HFF-Myc (cell line): ENCODE measurements at places on chromosomes 5 and 9.
A peak's percentile ranks its signal among the peaks of the same experiment; 100 is the strongest.

DNA sequence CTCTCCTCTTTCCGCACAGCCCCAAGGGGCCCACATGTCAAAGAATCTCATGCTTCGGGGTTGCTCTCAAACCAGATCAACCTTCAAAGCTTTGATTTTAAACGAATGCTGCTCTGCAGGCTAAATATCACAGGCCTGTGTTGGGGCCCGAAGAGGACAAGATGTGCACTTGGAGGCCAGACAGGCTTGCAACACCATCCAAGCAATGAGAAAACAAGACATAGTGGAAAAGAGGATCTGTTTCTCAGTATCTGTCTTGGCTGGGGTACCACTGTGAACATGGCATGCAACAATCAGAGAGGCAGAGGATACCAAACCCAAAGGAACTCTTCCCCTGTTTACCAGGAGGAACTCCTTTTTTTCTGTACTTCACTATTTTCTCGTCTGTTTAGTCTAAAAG is 321.8 kb downstream of the SLIT3 start:
- DNase-seq: no peak

- DNase-seq: no peak
These were observed 547 bp downstream of the CLTA start for GRCh38 chr9:36191290-36191645.

DNA sequence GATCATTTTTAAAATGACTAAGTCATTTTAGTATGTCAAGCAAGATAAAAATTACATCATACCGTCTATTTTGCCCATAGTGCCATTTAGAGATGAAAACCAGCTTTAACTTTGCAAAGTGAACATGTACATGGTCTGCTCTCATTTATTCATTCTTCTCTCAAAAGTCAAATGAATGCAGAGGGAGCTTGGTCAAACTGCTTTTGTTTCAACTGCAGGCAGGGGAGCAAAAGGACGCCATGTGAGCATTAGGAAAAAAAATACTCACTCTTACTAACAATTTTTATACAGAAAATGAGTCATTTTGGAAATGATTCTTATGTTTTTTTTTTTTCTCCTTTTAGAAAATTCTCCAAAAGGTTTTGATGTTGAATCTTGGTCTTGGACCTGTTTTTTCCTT is 15.7 kb downstream of the SCGB3A1 start:
- no peak for DNase-seq

DNA sequence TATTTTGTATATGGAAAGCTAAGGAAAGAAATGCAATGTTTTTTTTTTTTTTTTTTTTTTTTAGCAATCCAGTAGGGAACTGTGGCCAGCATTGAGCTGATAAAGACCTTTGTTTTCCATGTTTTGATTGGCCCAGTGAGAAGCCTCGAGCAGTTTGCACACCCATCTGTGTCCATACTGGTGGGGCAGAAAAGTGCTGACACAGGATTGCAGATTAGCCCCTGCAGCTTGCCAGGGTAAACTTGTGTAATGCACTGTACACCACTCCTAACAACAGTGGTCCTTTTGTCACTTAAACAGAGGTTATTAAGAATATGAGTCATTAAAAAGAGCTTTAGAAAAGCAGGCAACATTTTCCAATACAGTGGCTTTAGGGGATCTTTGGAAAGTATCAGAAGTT is 132.8 kb upstream of the CDKN2B start:
- no peak for DNase-seq

DNA sequence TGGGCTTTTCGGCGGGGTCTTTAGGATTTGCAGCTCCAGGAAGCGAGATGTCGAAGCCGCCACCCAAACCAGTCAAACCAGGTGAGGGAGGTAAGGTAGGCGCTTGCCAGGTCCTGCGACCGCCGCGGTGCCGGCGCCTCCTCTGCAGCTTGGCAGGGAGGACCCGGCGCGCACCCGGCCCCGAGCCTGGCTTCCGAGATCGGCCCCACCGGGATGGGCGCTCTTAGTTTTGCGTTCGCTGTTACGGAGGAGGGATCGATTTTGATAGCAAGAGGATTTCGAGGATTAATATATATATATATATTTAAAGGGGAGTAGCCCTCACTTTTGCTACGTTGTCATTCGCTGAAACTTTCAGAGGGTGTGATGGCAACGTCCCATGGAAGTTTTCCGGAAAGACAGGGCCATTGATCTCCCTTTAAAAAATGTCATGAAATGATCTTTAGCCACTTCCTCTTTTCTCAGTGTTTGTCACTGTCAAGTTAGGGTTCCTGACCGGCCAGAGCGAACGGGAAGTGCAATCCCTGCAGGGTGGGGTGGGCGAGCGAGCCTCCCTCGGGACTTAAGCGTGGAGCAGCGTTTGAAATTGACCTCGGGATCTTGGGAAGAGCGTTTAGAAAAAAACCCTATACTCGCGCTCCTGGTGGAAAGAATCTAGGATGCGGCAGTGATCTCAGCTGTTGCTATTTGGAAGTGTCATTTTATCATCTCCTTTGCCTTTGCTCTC is 495 bp downstream of the OSTF1 start:
- DNase-seq: no peak

DNA sequence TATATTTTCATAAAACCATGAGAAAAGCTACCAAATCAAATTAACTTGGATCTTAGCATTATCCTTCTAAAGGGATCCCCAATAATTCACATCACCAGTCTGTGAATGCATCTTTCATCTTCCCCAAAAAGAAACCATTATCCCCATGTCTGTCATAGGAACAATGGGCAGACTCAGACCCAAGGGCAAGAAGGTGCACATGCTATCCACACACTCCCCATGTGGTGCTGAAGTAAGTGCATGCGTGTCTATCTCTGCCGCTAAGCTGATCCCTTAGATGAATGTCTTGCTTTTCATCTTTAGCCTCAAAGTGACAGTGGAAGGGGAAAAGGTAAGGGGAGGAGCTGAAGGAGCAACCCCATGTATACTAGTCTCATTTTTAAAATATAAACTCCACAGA is 10.2 kb downstream of the SPOCK1 start:
- no peak for DNase-seq

DNA sequence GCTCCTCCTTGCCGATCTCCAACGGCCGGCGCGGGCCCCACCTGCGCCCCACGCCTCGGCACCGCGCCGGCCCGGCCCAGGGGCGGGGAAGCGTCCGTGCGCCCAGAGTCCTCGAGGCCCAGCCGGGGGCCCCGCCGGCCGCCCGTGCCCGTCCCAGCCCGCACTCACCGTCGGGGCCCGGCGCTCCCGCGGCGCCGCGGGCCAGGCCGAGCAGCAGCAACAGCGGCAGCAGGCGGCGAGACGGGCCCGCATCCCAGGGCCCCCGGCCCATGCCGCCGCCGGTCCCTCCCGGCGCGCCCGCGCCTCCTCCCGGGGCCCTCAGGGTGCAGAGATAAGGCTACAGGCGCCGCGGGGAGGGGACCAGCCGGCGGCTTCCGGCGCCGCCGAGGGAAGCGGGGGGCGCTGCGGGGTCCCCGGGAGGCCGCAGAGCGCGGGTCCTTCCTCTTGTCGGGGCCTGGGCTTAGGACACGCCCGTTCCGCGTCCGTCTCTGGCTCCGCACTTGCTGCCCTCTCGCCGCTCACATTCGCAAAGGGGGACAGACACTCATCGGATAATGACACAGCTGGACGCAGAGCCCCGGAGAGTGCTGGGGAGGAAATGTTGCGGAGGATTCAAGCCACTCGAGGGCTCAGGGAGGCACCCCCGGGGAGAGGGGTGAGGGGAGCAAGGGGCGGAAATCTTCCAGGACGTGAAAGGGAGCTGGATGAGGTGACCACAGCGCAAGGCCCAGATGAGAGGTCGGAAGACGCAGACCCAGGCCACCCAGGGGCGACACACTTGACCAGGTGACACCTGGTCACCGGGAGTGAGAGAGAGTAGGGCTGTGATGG is at the start of gene SUSD1:
SUSD1 (minus strand) TSS at position 333 of the 831 bp plus-strand sequence; CDS start at position 271, 62 bp downstream.
- no peak for DNase-seq

GRCh38 chr5:148107608-148108007 is 43.8 kb downstream of the SPINK5 start:
- DNase-seq: no peak

DNA sequence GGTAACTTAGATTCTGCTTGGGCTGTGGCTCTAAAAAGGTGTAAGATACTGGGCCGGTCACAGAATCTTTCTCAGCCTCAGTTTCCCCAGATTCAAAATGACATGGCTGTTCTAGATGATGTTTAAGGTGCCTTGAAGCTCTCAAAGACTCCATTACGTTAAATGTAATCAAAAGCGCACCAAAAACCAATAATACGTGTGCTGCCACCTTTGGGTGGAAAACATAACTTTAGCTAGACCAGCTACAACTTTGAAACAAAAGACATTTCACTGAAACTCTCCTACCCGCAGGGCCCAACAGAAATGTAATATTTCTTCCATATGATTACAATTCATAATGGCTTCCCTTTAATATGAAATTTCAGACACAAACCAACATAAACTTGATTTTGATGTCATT is 35.0 kb upstream of the PCSK5 start:
- DNase-seq: peak; percentile 3

- no peak for DNase-seq
These were observed 549.7 kb downstream of the CSNK1G3 start for GRCh38 chr5:124061663-124062062.

GRCh38 chr9:87271696-87272477 is 225.8 kb upstream of the DAPK1 start:
- no peak for DNase-seq

DNA sequence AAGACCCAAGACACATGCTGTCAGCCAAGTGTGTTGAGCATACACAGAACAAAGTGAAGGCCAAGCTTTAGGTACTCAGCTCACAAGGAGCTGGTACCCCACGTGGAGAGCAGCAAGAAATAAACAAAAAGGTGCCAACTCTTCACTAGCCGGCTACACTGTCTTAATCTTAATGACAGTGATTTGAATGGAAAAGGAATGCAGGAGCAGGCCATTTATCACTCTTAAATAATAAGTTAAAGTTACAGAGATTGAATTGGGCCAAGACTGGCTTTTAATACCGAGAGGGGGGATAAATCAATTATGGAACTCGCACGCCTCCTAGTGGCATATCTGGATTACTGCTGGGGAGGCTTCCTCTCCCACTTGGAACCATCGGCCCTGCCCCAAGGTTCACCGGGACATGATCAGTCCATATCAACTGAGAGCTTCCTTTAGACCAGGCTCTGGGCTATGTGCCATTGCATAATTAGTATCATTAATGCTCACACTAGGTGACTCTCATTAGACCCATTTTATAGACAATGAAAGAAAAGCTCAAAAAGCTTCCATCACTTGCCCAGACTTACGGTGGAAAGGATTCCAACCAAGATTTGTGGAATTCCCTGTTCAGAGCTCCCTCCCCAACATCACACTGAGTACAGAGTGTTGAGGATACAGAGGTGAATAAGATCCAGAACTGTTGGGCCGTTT is 94.0 kb downstream of the ACTL7B start:
- peak; percentile 51 for DNase-seq

DNA sequence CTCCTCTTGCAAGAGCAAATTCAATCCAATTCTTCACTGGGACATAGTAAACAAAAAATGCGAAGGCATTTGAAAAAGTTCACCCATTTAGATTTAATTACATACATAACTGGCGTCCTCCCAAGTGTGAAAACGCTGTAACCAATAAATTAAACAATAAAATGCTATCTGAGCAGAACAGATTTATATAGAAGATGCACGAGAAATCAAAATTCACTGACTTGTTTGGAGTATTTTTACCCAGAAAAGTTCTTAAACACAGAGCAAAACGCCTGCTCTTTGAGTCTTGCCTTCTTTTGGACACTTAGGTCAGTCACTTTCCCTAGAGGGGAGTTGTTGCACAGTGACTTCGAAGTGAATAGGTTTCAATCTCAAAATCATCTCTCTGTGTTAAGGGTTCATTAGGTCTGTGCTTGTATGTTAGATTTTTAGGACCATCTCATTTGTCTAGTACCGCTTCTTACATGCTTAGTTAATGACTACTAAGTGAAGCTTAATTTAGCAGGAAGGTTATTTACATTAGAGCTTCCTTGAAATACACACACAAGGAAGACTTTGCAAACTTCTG is 1.9 kb downstream of the ALDH1A1 start:
- DNase-seq: no peak

GRCh38 chr9:106682420-106682819 is 180.5 kb upstream of the ZNF462 start:
- no peak for DNase-seq

- DNase-seq: no peak
These were observed 172.9 kb downstream of the DEPDC1B start for GRCh38 chr5:60527072-60527471.

- no peak for DNase-seq
These were observed 47.3 kb upstream of the TNC start for GRCh38 chr9:115165233-115165632.

DNA sequence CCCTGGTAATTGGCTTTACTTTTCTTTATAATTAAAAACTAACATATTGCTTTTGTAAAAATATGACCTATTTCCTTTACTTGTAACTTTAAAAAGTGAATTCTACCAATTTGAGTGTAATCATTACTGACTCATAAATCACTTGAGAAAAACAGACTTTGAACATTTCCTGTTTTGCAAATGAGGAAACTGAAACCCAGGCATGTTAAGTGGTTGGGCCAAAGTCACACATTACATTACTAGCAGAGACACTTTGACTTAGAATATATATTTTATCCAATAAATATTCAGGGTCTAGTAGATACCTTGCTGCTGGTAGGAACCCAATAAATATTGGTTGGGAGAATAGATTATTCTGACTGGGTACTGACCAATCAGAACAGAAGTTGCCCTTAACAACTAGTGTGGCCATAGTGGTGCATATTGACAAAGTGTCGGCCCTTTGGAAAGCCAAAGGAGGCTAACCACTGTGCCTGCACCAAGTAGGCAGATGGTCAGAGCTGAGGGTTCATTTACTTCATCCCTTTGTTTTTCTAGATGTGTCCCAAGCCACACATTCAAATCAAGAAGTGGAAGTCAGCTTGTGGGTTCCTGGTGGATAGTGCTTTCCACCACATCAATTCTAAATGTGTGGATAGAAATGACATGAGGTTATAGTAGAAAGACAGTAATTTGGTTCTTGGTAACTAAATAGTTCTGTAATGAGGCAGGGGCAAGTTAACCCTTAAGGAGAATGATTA is 365.1 kb upstream of the RIOK2 start:
- no peak for DNase-seq

- no peak for DNase-seq
These were observed 75.3 kb downstream of the HMGCR start for GRCh38 chr5:75412111-75412990.

DNA sequence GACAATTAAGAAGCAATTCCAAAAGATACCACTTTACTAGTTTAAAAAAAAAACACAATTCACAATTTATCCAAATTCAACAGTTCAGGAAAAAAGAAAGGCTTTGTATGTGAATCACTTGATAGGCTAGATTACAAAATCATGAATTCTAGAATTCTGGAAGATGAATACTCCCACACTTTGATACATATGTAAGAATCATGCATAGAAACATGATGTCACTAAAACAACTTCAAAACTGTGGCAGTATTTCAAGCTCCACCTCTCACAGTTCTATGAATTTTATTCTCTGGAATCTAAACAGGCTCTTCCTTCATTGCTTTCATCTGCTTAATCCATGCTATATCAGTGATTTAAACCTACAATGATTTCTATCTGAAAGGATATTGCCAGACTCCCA is 51.0 kb downstream of the GNAQ start:
- DNase-seq: no peak

- no peak for DNase-seq
These were observed 30.7 kb upstream of the AUH start for GRCh38 chr9:91392435-91392834.

- DNase-seq: no peak
These were observed 12.4 kb downstream of the SPOCK1 start for GRCh38 chr5:137486707-137487106.

- DNase-seq: no peak
These were observed 23.1 kb downstream of the VCAN start for GRCh38 chr5:83494666-83495065.

- no peak for DNase-seq
These were observed 19.2 kb downstream of the EFCAB9 start for GRCh38 chr5:172213126-172213525.
